ENCODE measurements at places on chromosomes 1 and 21.

DNA sequence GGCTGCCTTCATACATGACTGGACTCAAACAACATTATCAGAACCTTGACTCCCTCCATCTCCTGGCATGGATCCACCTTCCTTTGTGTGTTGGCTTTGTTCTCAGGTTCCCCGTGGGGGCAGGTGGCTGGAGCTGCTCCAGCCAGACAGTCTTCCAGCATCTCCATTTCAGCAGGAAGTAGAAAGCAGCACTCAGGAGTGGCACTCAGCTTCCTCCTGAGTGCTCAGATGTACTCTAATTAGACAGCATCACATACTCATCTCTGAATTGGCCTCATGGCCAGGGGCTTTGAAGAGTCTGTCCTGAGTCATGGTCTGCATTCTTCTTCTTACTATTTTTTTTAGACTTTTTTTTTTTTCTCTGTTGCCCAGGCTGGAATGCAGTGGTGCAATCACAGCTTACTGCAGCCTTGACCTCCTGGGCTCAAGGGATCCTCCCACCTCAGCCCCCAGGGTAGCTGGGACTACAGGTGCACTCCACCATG is 27.9 kb downstream of the OVAAL start:
- no peak for DNase-seq

- DNase-seq = no peak
Measured at GRCh38 chr1:15946571-15947381, 29.1 kb downstream of the ZBTB17 start.

DNA sequence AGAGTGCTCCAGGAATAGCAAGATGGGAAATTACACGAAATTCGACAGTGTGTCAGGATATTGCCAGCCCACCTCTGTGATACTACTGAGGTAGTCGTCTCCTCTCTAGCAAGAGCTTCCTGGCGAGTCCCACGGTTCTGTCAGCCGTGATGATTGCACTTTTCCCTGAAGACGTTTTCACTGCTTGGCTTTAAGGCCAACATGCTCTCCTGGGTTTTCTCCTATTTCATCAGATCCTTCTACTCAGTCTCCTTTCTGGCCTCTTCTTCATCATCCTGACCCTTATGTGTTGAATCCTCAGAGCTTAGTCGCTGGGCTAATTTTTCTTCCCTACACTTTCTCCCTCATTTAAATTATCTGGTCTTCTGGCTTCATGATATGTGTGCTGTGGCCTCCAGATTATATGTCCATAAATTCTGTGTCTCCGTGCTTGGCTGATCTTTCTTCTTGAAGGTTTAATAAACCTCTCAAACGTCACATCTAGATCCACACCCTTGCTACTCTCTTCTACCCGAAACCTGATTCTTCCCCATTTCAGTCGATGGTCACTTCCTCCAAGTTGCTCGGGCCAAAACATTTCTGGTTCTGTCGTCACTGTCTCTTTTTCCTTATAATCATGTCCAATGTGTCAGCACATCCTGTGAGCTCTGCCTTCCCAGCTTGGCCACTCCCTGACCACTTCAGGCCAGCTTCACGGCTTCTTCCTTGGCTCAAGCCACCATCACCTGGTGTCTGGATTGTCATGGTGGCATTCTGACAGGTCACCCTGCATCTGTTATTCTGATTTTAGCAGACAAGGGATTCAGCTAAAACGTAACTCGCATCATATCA is 12.2 kb downstream of the OR2B11 start:
- DNase-seq = no peak

- no peak for DNase-seq
Measured at GRCh38 chr1:84344286-84344685, 42.8 kb downstream of the SAMD13 start.

DNA sequence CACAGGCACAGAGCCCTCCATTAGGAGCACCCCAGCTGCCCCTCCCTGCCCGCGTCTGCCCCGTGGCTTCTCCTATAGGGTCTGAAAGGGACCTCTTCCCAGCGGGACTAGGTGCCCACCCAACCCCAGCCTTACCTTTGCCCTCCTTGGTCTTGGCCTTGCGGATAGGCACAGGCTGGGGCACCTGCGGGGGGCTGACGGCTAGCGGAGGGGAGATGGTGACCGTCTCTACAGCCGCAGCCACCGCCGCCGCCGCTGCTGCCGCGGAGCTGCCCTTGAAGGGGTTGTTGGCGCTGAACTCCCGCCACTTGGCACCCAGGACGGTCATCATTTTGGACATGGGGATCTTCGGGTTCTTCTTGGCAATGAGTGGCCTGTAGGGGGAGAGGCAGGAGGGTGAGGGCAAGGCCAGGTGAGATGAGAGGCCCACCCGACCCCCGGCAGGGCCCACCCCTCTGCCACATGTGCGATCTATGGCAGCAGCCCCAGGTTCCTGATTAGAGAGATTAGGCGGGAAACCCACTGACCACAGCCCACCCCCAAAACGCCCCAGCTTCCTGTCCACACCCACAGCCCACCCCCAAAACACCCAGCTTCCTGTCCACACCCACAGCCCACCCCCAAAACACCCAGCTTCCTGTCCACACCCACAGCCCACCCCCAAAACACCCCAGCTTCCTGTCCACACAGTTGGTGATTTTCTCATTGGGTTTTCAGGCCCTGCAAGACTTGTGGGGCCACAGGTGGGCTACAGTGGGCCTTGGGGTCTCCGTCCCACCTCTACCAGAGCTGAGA is 25.4 kb downstream of the CHD5 start:
- no peak for DNase-seq

DNA sequence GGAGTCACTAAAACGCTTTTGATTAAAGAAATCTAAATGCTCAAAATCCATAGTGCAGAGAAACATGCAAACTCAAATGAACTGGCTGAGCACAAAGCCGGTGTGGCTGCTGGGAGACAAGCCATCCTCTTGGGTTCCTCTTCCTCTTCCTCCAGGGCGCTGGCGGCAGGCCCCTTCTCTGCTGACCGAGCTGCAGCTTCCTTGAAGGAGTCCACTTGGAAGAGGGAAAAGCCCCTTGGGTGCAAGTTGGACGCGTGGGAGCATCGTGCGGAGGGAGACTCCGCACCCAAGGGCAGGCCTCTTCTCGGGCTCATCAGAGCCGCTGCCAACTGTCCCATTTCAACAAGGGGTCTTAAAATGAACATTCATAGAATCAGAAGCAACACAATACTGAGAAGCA is 7.9 kb downstream of the CCNL2 start:
- no peak for DNase-seq
